ENCODE measurements at places on chromosomes 7 and 10.
A peak's percentile ranks its signal among the peaks of the same experiment; 100 is the strongest.

DNA sequence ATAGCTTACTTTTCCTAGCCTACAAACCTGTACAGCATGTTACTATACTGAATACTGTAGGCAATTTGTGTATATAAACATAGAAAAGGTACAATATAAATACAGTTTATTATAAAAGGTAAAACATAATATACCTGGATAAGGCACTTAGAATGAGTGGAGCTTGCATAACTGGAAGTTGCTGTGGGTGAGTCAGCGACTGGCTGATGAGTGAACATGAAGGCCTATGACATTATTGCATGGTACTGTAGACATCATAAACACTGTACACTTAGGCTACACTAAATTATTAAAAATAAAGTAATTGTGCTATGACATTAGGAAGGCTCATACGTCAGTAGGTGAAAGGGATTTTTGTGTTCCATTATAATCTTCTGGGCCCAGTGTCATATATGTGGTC, 228.8 kb downstream of the HDAC9 start:
- DNase-seq = no peak

GRCh38 chr10:31000071-31000782, 31.4 kb downstream of the ZNF438 start:
- DNase-seq = no peak

- DNase-seq = peak; percentile 2
These were observed at the start of gene SEMA3C for GRCh38 chr7:80918909-80919721. Gene SEMA3C, minus strand, starts transcription at chr7:80919051. Its CDS starts 2,270 bp downstream, at chr7:80916781.

DNA sequence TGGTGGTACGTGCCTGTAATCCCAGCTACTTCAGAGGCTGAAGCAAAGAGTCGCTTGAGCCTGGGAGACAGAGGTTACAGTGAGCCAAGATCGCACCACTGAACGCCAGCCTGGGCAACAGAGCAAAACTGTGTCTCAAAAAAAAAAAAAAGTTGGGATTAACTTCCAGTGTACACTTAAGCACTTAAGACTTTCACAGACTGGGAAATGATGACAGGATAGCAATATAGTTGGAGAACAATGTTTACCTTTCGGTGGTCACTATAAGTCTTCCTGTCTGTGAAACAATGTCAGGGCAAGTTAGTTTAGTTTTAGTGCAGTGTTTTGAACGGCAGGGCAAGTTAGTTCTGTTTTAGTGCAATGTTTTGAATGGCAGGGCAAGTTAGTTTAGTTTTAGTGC, 130.2 kb downstream of the TPST1 start:
- no peak for DNase-seq

GRCh38 chr7:110973196-110973990, 117.5 kb upstream of the LRRN3 start:
- no peak for DNase-seq

- DNase-seq = no peak
These were observed 42.1 kb downstream of the ARHGAP21 start for GRCh38 chr10:24681572-24682088.

GRCh38 chr7:123604739-123605138, 3.1 kb downstream of the ASB15 start:
- no peak for DNase-seq

DNA sequence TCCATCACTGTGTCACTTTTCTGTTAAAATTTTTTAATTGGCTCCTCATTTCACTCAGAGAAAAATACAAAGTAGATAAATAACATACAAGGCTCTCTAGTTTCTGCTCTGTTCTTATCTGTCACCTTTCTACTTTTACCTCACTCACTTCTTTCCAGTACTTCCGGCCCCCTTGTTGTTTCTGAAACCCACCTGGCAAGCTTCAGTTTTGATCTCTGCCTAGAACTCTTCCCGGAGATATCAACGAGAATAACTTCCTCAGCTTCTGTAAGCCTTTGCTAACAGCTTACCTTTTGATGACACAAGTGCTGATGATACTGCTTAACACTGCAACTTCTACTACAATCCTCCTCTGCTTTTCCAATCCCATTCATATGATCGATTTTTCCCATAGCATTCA, 566.2 kb downstream of the PCDH15 start:
- no peak for DNase-seq

Data from GM18507 (cell line).